ENCODE measurements at places on chromosomes 7 and 10.

DNA sequence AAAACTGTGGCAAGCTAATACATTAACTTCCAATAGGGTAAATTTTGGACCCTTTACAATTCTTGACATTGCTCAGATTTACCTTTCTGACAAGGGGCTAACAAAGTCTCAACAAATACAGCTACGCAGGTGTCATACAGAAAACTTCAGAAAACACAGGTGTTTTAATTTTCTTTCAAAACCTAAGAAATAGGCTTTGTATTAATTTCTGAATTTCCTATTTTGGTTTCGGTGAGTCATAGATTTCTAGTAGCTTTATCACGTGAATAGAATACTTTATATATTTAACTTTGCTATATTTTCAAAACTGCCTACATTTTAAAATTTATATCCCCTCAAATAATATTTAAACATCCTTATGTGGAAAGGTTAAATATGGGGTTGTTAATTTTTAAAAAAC, 215.3 kb downstream of the DGKB start:
- DNase-seq = no peak

GRCh38 chr10:118108194-118109026, 61.7 kb upstream of the RAB11FIP2 start:
- DNase-seq = peak; percentile 33

GRCh38 chr10:132391676-132392020, 5.4 kb upstream of the PWWP2B start:
- no peak for DNase-seq

DNA sequence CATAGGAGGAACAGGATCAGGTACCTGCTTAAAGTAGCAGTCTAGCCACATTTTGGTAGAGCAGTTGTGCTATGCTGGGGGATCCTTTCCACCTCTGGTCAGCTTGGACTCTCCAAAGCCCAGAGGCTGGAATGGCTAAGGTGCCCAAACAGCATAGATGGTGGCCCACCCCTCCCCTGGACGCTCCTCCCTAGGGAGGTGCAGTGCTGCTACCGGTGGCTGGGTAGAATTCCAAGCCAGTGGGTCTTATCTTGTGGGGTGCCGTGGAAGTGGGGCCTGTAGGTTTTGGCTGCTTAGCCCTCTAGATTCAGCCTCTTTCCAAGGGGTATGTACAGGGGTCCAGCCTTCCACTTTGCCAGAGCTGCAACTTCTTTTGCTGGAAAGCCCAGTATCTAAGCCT, 44.0 kb downstream of the RUNDC3B start:
- DNase-seq = no peak

DNA sequence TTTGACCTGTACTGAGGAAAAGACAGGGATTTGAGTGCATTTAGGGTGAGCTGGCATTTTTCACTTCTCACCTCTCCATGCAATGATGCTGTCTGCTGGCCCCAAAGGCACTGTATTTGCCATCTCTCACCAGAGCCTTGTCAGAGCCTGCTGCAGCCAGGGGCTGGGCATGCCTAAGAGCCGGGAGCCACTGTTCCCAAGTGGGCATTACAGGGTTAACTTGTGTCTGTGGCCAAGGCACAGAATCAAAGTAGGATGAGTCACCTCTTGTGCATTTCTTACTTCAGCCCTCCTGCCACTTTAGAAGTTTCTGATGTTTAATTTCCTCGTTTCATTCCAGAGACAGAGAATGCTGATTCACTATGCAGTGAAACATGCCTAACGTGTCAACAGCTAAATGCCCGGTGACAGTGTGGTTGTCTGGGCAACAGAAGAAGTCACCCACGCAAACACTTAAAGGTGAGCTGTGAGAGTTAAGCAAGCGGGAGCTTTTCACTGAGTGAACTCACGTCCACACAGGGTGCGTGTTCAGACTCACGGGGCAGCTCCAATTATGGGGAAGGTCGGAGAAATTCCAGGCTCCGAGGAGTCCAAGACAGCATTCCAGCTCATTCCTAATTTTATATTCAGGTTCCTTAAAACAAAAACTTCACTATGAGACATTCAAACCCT, 57.1 kb upstream of the IGFBP3 start:
- peak; percentile 97 for DNase-seq

- no peak for DNase-seq
These were observed 836 bp downstream of the ENO4 start for GRCh38 chr10:116850058-116850611.

DNA sequence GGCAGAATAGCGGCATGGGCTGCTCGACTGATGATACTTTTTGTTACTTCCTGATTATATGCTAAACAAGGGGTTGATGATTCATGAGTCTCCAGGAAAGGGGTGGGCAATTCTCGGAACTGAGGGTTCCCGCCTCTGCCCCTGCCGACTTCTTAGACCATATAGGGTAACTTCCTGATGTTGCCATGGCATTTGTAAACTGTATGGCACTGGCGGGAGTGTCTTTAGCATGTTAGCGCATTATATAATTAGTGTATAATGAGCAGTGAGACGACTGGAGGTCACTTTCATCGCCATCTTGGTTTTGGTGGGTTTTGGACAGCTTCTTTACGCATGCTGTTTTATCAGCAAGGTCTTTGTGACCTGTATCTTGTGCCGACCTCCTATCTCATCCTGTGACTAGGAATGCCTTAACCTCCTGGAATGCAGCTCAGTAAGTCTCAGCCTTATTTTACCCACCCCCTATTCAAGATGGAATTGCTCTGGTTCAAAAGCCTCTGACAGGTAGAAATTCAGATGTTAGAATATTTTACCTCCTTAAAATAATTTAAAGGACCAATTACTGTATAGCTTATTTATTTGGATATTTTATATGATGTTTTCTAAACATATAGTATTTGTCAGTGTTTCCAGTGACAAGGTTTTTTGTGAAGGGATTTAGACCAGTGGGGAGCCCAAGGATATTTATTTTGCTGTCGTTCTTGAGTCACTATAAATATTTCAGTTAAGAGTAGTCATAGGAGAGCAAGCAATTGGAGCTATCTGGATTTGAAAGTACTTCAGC, 90.1 kb upstream of the PIK3CG start:
- no peak for DNase-seq

- no peak for DNase-seq
These were observed 9.0 kb downstream of the AEBP1 start for GRCh38 chr7:44112997-44113763.

DNA sequence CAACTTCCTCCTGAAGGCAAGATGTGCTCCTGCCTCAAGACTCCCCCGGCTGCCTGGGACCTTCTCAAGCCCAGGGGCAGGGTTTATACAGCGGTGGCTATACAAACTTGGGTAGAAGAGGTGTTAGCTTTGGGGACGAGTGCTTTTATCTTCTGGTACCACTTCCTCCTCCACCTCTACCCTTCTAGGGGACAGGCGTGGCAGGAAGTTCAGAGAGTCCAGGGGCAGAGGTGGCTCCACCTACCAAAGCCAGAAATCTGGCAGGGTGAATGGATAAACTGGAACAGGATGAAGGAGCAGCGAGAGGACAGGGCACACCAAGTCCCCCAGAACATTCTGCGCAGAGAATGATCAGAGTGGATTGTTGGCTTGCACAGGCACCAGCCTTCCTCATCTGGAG, 24.0 kb upstream of the TM9SF3 start:
- no peak for DNase-seq

- DNase-seq = peak; percentile 91
These were observed 22.1 kb downstream of the GNA12 start for GRCh38 chr7:2821842-2822507.

- peak; percentile 61 for DNase-seq
These were observed 216.9 kb downstream of the GLI3 start for GRCh38 chr7:42020061-42020460.

GRCh38 chr10:108591417-108591816, 1331.9 kb downstream of the XPNPEP1 start:
- peak; percentile 34 for DNase-seq

- no peak for DNase-seq
These were observed 5.1 kb downstream of the KAZALD1 start for GRCh38 chr10:101066896-101067355.

- DNase-seq = no peak
These were observed 123.0 kb downstream of the CDK14 start for GRCh38 chr7:90719155-90719554.

GRCh38 chr7:122849322-122849956, 36.8 kb downstream of the CADPS2 start:
- DNase-seq = no peak
